Spleen (tissue), 13 donors: ENCODE measurements at places on chromosomes 7 and 10.
A peak's percentile ranks its signal among the peaks of the same experiment; 100 is the strongest.

- DNase-seq: peak; percentile 54
Observed at GRCh38 chr7:2993868-2994267, 49.8 kb downstream of the CARD11 start.

DNA sequence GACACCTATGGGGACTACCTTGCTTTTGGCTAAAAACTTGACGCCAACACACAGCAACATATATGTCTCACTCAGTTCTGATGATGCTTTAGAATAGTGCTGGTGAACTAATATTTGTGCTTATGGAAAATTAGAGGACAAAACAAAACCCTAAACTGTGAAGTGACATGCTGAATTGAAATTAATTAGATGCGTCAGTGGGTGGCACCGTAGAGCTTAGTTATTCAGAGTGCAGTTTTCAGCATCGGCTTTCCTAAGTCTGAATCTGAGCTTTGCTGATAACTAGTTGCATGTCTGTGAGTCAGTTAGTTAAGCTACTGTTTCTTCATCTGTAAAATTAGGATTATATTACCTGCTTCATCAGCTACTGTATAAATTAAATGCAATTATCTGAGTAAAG, 245.0 kb upstream of the SORCS1 start:
- DNase-seq: no peak

- peak; percentile 76 for DNase-seq
Observed at GRCh38 chr7:97117035-97117371, 495 bp upstream of the SDHAF3 start.

DNA sequence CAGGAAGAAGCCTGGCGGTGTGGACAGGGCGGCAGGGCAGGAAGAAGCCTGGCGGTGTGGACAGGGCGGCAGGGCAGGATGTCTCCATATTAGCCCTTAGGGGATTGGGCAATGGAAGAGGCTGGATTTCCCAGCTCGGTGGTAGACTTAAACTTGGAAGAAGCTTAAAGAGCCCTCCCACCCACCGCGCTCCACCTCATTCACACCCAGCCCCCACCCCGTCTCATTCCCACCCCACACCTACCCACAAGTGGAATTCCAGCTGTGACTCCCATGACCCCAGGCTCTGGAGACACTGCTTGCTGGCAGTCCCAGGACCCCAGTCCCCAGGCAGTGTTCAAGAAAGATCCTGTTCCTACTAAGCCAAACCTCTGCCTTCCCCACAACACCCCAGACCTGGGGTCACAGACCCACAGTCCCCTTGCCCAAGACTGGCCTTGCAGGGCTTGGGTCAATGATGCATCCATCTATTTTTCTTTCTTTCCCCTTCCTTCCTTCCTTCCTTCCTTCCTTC, 34.0 kb downstream of the SPDYE6 start:
- DNase-seq: peak; percentile 40

- no peak for DNase-seq
Observed at GRCh38 chr7:111400088-111400487, 162.2 kb downstream of the IMMP2L start.

DNA sequence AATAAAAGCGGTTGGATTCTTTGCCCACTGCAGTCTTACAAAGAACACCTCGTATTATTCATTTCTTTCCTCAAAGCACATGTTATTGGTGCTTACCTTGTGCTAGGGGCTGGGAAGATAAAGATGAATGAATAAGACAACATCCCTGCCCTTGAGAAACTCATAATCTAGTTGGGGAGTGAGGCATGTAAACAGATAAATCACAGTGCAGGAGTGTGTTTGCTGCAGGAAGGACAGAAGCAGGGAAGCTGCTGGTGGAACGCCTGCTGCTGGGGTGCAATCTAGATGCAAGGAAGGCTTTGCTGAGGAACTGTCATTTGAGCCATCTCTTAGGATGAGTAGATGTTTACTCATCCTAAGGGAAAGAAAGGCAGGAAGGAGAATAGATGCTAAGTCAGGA, 135.6 kb downstream of the TMEM178B start:
- DNase-seq: no peak

- no peak for DNase-seq
Observed at GRCh38 chr7:111933609-111934008, 272.6 kb downstream of the DOCK4 start.
